ENCODE measurements at places on chromosomes 13 and 19. TPM values are rescaled to one million over a fixed set of nuclear protein-coding genes. Genes with fewer than 3 reads are reported as not detected.

The CLEC17A gene
- total RNA-seq, result not detected

The CBARP gene
- 1.3 TPM for total RNA-seq

The SELENOV gene
- not detected for total RNA-seq

The WDR18 gene
- 141 TPM for total RNA-seq

The PLA2G4C gene
- 40.9 TPM for total RNA-seq

The TTC9B gene
- total RNA-seq, result not detected

The ZNF611 gene
- total RNA-seq, result 10.1 TPM

The ERICH4 gene
- total RNA-seq, result not detected

The ZNF525 gene
- 5.3 TPM for total RNA-seq

The LIG1 gene
- 51.4 TPM for total RNA-seq

The DAND5 gene
- not detected for total RNA-seq

The ZNF439 gene
- total RNA-seq, result 2.6 TPM

The ZNF414 gene
- 5.9 TPM for total RNA-seq

The TMEM238 gene
- not detected for total RNA-seq

The LRFN3 gene
- total RNA-seq, result 2.8 TPM

The HCN2 gene
- 2.9 TPM for total RNA-seq

The ZNF599 gene
- total RNA-seq, result 3.9 TPM

The ZNF560 gene
- total RNA-seq, result 0.47 TPM

The RFPL4AL1 gene
- not detected for total RNA-seq

The NPAS1 gene
- total RNA-seq, result not detected

The NOTCH3 gene
- total RNA-seq, result 0.99 TPM

The KLHL1 gene
- total RNA-seq, result not detected

The S1PR4 gene
- 0.47 TPM for total RNA-seq

The FLT1 gene
- total RNA-seq, result 133 TPM

The KLF12 gene
- 7.7 TPM for total RNA-seq

The LILRB2 gene
- not detected for total RNA-seq

The MEDAG gene
- 25.0 TPM for total RNA-seq

The DYRK1B gene
- 15.0 TPM for total RNA-seq

The TUBA3C gene
- total RNA-seq, result not detected

The PEX11G gene
- total RNA-seq, result 1.4 TPM

The THSD1 gene
- total RNA-seq, result 26.5 TPM

The OXGR1 gene
- total RNA-seq, result not detected

The ZNF99 gene
- not detected for total RNA-seq

The BSG gene
- total RNA-seq, result 281 TPM

The FGF22 gene
- total RNA-seq, result not detected

The SYNE4 gene
- total RNA-seq, result not detected

The FPR2 gene
- total RNA-seq, result not detected

The AP1M1 gene
- 81.1 TPM for total RNA-seq

The ZNF667 gene
- total RNA-seq, result 3.2 TPM

The ZNF527 gene
- 5.8 TPM for total RNA-seq

The PVR gene
- total RNA-seq, result 246 TPM

The PTPRH gene
- 1.3 TPM for total RNA-seq

The MAP4K1 gene
- total RNA-seq, result not detected

The ZNF8 gene
- 4.0 TPM for total RNA-seq

The PSG3 gene
- total RNA-seq, result not detected

The ZNF568 gene
- total RNA-seq, result 17.7 TPM
